HFF-Myc (cell line): ENCODE measurements at places on chromosomes 3 and 15.

DNA sequence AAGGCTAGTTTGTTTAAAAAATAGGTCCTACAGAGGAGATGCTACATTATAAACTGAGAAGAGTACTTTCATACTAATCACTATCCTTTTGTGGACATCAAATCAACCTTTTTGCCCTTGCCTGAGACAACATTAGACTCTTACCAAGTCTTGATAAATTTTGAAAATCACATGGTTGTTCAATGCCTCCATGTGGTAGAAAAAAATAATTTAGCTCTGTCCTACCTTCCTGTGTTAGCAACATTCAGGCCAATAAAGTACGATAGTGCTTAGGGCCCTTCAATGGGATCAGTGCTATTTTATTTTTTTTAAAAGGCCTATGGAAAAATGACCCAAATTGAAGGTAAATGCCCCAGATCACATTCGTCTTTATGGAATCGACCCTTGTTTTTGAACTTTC, 5.0 kb upstream of the UBE2E1 start:
- DNase-seq: no peak

DNA sequence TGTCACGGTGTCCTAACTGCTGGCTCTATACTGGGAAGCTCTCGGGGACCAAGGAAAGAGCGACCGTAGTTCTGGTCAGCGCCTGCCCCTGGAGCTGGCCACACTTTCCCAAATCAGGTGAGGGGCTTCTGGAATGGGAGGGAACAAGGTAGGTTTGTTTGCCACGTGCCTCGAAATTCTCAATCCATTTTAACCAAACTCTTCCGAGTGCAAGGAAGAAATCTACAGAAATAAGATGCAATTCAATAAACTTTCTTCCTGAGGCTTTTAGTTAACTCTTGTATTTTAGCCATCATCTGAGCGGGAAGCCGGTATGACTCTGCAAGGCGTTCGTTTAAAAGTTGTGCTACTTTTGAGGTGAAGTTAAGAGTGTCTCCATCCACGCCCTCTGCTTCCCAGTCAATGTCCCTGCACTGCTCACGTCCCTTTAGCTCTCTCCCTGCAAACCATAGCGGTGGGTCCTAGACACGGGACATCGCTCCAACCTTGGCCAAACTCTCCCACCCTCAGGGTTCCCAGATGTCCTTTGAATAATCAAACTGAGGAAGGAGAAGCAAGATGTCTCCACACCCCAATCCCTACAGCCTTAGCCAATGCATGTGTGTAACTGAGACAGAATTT, 597 bp downstream of the AGTR1 start:
- DNase-seq: no peak

GRCh38 chr3:133276594-133276993, 123.3 kb upstream of the BFSP2 start:
- DNase-seq: no peak

DNA sequence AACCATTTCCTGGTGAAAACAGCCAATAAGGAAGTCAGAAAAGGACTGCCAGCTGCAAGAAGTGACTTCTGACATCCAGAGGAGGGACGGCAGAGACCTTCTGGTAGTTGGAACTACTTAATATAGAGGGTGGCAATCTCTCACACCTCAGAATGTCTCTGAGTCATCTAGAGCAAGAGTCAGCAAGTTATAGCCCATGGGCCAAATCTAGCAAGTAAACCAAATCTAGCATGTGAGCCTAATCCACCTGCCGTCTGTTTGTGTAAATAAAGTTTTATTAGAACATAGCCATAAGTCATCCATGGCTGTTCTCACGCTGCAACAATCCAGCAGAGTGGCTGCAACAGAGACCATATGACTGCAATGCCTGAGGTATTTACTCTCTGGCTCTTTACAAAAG, 160.5 kb upstream of the NR2E3 start:
- no peak for DNase-seq

- no peak for DNase-seq
Observed at GRCh38 chr3:134627831-134628230, 23.0 kb downstream of the KY start.

GRCh38 chr3:194836661-194837060, 151.0 kb downstream of the FAM43A start:
- DNase-seq: no peak

GRCh38 chr3:135853981-135854380, 111.5 kb upstream of the PPP2R3A start:
- no peak for DNase-seq

DNA sequence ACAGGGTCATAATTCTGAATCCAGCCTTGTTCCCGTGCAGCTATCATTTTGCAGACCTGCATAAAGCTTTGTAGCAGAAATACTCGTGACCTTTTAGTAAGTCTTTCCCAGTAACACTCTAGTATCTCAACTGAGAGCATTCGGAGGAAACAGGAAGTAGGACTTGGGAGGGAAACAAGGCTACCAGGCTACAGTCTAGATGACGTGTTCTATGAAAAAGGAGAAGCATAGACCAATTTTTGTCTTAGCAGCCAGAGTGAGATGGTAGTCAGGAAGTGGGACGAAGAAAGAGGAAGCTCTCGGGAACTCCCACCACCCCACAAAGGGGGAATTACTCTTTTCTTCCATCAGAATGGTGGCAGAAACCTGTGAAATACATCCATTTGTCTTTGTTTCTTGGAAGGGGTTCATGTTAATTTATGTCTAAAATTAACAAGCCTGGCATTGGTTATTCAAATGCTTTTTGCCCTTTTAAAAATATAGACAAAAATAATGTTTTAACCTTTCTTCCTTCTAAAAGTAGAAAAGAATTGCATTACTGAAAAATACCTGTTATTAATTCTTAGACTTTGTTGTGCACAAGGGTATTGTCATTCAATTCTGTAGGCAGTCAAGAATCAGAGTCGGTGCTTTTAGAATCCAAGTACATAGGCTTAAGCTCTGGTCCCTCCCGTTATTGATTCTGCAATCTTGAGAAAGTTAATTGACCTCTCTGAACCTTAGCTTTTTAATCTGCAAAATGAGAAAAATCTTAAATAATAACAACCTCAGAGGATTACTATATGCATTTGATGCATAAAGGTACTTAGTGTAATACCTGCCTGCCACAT, 1.6 kb upstream of the SUCNR1 start:
- DNase-seq: no peak

DNA sequence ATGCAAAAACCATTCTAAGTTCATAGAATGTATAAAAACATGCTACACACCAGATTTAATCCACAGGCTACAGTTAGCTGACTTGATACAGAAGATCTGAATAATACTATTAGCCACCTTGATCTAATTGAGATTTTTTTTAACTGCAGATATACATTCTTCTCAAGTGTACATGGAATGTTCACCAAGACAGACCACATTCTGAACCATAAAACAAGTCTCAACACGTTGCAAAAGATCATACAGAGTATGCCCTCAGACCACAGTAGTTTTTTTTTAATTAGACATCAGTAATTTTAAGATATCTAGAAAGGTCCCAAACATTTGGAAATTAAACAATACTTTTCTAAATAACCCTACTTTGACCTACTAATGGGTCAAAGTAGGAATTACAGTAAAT, 83.3 kb downstream of the FGF7 start:
- no peak for DNase-seq

DNA sequence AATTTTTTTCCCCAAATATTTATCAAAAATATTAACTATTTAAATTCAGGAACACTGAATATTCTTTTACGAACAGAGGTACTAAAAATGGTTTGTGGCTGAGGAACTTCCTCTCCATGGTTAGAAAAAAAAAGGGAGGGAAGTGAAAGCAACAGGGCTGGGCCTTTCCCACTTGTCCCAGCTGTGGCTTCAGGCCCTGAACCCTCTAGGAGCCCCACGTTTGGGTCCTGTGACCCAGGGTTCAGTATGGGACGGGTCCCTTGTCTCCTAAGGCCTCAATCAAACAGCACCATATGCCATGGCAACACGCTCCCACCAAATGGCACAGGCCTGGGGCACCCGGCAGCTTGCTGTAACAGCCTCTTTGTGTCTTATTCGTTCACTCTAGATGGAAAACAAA, 32.4 kb downstream of the POC1A start:
- no peak for DNase-seq

DNA sequence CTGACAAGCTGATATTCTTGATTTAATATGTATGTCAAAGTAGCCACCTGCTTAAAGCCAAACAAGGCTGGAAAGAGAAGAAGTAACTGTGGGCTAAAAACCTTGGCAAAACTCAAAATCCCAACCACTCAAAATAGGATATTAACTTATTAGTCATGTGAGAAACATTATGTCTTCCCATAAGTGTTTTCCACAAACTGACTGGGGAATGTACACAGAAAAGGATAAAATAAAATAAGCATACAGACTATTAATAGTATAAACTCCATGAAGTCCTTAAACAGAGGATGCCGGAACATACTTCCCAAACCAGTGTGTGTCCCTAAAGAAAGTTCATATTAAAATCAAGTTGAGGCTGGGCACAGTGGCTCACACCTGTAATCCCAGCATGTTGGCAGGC, 263.7 kb upstream of the THBS1 start:
- DNase-seq: no peak

GRCh38 chr3:185402561-185402960, 39.6 kb downstream of the MAP3K13 start:
- DNase-seq: no peak

DNA sequence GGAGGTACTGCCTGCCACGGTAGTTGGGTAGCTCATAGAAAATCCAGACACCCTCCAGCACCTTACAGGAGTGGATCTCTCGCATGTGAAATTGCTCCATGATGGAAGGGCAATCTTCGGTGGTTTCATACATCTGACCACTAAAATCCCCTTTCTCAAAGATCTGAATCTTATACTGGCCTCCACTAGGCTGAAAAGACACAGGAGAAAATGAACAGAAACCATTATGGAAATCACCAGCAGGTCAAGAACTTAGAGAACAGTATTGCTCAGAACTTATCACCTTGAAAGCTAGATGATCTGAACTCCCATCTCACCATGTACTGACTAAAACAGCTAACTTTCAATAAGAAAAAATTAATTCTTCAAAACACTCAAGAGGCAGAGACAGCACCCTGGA, 5.4 kb downstream of the CRYGS start:
- DNase-seq: no peak

DNA sequence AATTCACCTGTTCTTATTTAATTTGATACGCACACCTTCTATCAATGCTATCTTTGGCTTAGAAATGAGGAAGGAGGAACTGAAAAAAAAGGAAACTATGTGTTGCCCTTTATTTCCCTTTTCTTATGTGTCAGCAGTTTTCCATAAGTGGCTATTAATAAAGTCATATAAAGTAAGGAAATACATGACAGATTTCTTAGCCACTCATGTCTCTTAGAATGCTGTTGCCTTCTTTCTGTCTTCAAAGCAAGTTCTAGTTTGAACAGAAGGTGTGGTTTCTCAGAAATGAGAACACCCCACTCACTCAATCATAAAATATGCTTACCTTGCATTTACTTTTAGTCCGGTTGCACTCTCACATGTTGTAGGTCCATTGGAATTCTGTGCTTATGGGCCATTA, 640.5 kb upstream of the GRM7 start:
- no peak for DNase-seq

GRCh38 chr15:77115179-77115578, 44.3 kb upstream of the TSPAN3 start:
- DNase-seq: no peak

DNA sequence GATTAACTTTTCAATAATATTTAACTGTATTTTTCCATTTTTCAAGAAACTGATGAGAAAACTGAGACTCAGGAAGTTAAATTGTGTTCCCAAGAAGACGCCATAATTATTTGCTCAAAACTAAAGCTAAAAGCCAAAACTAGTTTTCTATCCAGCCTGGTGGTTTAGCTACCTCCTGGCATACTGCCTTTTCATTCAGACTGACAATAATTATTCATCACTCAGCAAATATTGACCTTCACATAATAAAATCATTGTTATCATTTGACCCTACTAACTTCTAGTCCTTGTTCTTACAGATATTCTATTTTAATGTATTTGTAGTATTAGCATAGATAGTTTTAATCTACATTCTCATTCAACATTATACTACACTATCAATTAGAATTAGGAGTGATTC, 210.6 kb upstream of the GADL1 start:
- no peak for DNase-seq

- DNase-seq: no peak
Observed at GRCh38 chr15:93118904-93119303, 29.9 kb upstream of the RGMA start.

DNA sequence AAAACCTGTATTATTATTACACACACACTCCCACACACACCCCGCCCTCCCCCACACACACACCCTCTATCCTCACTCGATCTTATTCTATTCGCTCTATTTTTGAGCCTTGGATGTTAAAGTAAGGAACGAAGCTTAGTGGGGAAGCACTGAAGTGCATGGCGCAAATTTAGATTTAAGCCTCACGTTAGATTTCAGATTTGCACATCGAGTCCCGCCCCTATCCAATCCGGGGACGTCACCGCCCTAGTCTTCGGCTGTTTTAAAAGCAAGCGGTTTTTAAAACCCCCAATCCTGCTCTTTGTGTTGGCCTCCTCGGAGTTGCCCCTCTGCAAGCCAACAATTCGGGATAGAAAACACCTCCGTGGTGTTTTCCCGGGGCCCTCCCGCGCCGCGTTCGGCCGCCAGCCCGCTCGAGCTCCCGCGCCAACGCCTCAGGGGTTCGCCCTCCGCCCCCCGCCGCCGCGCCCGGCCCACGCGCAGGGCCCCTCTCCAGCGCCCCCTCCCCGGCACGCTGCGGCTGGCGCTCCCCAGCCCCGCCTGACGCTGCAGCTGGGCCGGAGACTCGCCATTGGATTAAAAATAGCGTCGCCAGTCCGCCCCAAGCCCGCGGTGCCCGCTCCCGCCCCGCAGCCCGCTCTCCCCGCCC, at the start of gene USP13:
Gene USP13 (plus strand): TSS at position 594 of the 649 bp plus-strand sequence. CDS start 186 bp downstream, outside the sequence.
- DNase-seq: peak; percentile 50

GRCh38 chr3:144109944-144110343, 138.3 kb downstream of the DIPK2A start:
- no peak for DNase-seq
